ENCODE measurements at places on chromosomes 1 and 21. TPM values are rescaled to one million over a fixed set of nuclear protein-coding genes. Genes with fewer than 3 reads are reported as not detected.

USH2A gene
- 0.38 TPM for polyA plus RNA-seq

GRIK1 gene
- polyA plus RNA-seq = 1.7 TPM

DNA sequence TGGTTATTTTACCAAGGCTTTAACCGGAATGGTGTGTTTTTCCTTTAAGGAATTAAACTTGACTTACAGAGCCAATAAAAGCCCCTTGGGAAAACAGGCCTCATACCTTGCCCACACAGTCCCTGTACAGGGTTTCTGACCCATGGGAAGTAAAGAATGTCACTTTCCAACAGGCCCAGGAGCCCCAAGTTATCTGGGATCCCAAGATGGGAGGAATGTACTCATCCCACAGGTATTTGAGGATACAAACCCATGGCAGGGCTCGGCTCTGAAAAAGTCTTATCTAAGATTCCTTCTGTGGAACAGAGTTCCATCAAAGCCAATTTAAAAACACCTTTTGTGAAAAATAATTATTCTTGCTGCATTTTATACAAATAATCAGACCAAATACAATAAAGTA, 15.3 kb upstream of the COX20 start:
- DNase-seq = no peak

- DNase-seq = no peak
These were observed 63.6 kb upstream of the ERG start for GRCh38 chr21:38561613-38562581.

FLAD1 gene
- polyA plus RNA-seq = 32.4 TPM

THEM5 gene
- polyA plus RNA-seq = 0.52 TPM

SH2D5 gene
- 0.86 TPM for polyA plus RNA-seq

AMY2A gene
- polyA plus RNA-seq = 0.53 TPM

GRCh38 chr1:159632922-159633321, 45.3 kb downstream of the APCS start:
- no peak for DNase-seq

TSPAN1 gene
- polyA plus RNA-seq = 50.1 TPM

DNA sequence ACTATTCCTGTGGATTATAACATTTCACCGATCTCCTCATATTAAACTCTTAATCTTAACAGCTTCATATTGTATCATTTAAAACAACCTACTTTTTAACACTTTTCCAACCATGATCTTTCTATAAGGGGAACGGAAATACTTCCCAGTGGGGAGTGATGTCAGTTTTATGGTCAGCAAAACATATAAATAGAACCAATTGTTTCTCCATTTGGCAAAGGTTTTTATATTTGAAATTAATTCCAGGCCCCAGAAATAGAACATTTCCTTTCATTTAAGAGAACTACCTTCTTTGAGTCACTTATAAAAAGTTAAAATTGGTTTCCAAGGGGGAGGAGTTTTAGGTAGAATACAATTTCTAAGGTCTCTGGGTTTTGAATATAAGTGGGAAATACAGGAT, 189.6 kb downstream of the TGFBR3 start:
- no peak for DNase-seq

GRCh38 chr21:38820471-38821239, 14.9 kb downstream of the ETS2 start:
- no peak for DNase-seq

- no peak for DNase-seq
These were observed 1.0 kb downstream of the NPR1 start for GRCh38 chr1:153679337-153680119.

DNA sequence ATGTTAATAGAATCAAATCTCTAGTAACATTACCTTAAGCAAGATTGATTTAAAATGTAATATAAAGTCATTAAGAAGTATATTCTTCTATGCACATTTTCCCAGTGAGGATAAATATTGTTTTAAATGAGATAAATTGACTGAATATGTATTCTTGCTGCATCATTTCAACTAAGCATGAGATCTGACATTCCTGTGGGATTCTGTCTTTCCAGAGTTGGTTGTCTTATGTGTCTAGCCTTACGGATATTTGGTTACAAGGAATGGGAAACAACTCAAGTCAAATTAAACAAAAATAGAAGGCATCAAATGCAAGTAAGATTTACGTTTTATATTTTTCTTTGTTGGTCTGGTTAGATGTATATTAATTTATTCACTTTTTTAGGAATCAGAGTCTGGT, 287.5 kb downstream of the PTGER3 start:
- DNase-seq = no peak

- no peak for DNase-seq
These were observed 12.7 kb upstream of the OBSCN start for GRCh38 chr1:228194921-228195812.

C1orf35 gene
- polyA plus RNA-seq = 15.1 TPM

GRCh38 chr1:55819011-55819410, 603.8 kb upstream of the USP24 start:
- DNase-seq = no peak

- DNase-seq = no peak
These were observed 20.8 kb downstream of the GNAT2 start for GRCh38 chr1:109598655-109599054.

- no peak for DNase-seq
These were observed 135.4 kb upstream of the SOD1 start for GRCh38 chr21:31524140-31524539.

GRCh38 chr1:31752952-31753475, 11.1 kb downstream of the ADGRB2 start:
- DNase-seq = no peak

DNA sequence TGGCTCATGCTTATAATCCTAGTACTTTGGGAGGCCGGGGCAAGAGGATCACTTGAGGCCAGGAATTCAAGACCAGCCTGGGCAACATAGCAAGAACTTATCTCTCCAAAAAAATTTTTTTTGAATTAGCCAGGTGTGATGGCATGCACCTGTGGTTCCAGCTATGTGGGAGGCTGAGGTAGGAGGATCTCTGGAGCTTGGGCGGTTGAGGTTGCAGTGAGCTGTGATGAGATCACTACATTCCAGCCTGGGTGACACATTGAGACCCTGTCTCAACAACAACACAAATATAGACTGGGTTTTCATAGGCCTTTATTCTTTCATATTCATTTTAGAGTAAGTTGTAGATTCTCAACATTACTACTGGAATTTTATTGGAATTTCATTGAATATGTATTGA, 12.8 kb downstream of the MED18 start:
- no peak for DNase-seq

NFASC gene
- 34.4 TPM for polyA plus RNA-seq

- no peak for DNase-seq
These were observed 81.1 kb upstream of the GPR88 start for GRCh38 chr1:100456880-100457279.

- no peak for DNase-seq
These were observed 986 bp upstream of the RNF186 start for GRCh38 chr1:19815801-19816736.

DNA sequence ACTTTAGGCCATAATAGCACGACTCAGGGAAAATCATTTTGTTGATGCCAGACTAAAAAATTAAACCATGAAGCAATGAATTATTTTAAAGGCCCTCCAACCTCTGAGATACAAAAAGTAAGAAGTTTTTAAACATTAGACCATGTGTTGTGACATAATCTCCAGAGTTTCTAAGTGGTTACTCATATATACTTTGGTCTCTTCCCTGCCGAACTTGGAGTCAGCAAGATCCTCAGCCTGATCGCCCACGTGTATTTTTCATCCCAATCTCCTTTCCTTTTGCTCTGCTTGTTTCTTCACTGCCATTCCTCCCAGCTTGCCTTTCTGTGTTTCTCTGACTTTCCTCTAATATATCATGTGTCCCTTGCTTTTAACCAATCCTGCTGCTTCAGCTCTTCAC, 3.8 kb downstream of the ARV1 start:
- no peak for DNase-seq

MMP23B gene
- 14.9 TPM for polyA plus RNA-seq

IVNS1ABP gene
- 334 TPM for polyA plus RNA-seq

DNA sequence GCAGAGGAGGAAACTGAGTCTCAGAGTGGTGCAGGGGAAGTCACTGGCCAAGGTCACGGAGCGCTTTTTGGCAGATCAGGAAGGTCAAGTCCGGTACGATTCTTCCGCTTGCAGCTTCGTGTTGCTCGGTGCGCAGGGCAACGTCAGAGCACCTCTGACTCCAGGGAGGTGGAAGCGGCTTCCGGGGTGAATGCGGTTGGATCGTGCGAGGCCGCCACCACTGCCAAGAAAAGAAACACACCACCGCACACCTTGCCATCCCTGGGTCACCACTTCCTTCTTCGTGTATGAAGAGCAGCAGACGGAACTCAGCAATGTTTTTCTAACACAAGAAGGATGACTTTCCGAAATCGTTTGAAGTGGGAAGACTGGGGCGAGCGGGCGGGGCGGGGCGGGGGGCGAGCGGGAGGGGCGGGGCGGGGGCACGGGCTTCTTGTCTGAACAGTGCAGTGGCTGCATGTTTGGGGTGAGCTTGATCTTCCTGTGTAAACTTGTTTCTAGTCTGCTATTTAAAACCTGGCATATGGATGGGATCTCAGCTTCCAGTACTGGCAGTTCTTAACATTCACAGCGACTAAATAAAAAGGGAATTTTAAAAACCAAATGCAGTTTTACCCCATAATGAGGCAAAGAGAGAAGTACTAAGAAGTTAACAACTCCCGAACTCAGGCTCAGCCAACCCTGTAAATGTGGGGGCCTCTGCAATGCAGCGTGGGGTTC, 300.0 kb downstream of the RRAGC start:
- DNase-seq = no peak

- no peak for DNase-seq
These were observed 3.5 kb downstream of the DNMT3L start for GRCh38 chr21:44258056-44258725.

GRCh38 chr1:37255868-37256267, 218.5 kb upstream of the ZC3H12A start:
- DNase-seq = no peak

CD5L gene
- not detected for polyA plus RNA-seq

- DNase-seq = no peak
These were observed 75.2 kb upstream of the GADD45A start for GRCh38 chr1:67609577-67610341.

DNA sequence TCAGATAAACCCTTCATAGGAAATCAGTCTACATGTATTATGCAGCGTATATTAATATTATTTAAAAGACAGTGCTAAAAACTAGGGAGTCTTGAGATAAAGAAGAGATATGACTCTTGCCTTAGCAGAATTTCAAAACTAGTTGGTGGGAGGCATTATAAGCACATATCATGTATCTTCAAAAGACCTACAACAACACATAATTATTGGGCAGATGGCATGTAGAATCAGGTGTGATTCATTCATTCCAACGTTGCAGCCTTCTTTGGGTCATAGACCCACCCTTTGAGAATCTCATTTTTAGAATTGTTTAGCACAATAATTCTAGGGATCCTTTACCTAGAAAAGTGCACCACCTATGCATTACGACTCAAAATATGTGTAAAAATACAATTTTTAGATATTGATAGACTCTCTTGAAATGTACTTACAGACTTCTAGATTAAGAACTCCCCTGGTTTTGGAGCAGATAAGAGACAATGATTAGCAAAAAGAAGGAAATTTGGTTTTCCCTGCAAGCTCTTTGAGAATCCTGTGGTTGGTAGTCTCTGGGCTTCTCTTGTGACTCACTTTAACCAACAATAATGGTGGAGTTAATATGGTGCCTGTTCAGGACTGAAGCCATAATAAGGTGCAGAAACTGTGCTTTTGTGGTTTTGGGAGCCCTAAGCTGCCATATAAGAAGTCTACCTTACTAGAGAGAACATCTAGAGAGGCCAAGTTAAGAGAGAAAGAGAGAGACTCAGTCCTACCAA, 85.3 kb upstream of the RGS4 start:
- no peak for DNase-seq

NPHS2 gene
- 420 TPM for polyA plus RNA-seq

PAFAH2 gene
- polyA plus RNA-seq = 18.2 TPM

DNA sequence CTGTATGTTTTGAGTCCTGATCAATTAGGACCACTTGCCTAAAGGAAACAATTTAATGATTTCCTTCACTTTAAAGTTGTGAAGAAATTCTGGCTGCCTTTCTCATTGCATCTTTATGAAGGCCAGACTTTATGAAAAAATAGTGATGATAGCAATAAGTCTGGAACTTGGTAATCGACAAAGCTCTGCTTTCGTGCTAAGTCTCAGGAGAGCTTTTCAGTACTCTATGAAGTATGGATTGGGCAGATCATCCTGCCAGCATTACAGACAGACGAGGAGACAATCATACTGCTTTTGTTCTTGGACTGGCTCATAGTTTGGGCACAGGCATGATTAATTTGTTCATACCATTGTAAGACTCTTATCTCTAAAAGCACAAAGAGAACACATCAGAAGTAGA, 45.5 kb upstream of the KCNJ15 start:
- DNase-seq = no peak

- no peak for DNase-seq
These were observed 235.6 kb downstream of the SMYD3 start for GRCh38 chr1:246271516-246271915.
